ENCODE measurements at places on chromosomes 1 and 21.
A peak's percentile ranks its signal among the peaks of the same experiment; 100 is the strongest.

GRCh38 chr1:16724718-16725438 is 15.4 kb upstream of the RNU1-4 start:
- DNase-seq = no peak

DNA sequence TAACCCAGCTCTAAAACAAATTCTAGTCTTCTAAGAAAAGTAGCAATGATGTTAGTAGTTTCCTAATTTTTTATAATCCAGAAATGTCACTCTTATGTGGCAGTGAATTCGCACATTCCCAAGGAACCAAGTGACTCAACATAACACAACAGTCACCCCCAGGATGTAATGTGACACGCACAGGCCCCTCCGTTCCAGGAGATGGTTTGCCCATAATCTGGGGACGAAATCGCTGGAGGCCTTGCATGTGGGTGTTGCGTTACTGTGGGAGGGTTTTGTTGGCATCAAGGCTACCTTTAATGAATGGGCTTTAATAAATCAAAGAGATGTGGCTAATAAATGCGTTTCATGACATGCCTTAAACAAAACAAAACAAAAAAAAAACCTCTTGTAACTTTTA is 50.9 kb downstream of the EVA1C start:
- DNase-seq = no peak

- no peak for DNase-seq
Observed at GRCh38 chr1:9035226-9035625, 9.0 kb upstream of the SLC2A7 start.

- no peak for DNase-seq
Observed at GRCh38 chr1:5970610-5971273, 21.5 kb downstream of the NPHP4 start.

DNA sequence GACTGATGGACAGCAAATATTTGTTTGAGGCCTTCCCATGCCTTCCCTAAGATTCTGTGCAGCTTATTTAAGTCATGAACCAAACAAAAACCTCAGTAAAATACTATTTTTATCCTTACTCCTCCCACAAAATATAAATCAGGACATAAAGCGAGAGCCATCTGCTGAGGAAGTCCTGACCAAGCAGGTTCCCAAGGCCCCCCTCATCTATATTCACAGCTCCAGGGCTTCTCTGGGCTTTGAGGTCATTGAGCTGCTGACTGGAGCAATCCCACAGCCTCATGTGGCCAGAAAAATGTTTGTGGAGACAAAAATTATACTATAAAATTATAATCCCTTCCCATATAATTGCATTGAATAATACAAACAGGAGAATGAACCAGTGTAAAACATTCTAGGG is 846.2 kb downstream of the ADGRL2 start:
- DNase-seq = no peak

- DNase-seq = no peak
Observed at GRCh38 chr1:194495434-194495833, 1309.0 kb upstream of the B3GALT2 start.

DNA sequence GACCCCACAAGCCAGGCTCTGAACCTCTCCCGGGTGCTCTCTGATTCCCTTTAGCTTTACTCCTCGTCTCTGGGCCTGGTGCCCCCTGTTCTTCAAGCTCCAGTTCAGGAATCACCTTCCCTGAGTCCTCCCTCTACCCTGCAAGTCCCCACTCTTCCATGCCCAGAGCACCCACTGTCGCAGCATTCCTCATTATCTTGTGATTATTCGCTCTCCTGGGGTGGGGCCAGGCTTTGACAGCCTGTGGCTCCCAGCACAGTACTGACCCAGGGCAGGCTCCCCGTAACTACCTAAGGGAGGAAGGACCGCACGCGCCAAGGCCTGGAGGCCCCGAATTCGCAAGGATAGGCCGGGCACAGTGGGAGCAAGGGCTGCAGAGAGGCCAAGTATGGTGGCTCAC is 734 bp upstream of the C1orf210 start:
- no peak for DNase-seq

GRCh38 chr21:14526836-14527695 is 19.0 kb downstream of the SAMSN1 start:
- DNase-seq = no peak

DNA sequence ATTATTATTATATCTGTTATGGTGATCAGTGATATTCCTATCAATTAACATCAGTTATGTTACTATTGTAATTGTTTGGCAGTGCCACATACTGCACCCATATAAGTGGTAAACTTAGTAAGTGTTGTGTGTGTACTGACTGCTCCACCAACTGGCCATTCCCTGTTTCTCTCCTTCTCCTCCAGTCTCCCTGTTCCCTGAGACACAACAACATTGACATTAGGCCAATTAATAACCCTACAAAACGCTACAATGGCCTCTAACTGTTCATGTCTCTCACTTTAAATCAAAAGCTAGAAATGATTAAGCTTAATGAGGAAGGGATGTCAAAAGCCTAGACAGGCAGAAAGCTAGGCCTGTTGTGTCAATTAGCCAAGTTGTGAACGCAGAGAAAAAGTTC is 6.6 kb upstream of the THRAP3 start:
- DNase-seq = no peak

- DNase-seq = no peak
Observed at GRCh38 chr1:182671750-182672486, 12.5 kb downstream of the RGS8 start.

DNA sequence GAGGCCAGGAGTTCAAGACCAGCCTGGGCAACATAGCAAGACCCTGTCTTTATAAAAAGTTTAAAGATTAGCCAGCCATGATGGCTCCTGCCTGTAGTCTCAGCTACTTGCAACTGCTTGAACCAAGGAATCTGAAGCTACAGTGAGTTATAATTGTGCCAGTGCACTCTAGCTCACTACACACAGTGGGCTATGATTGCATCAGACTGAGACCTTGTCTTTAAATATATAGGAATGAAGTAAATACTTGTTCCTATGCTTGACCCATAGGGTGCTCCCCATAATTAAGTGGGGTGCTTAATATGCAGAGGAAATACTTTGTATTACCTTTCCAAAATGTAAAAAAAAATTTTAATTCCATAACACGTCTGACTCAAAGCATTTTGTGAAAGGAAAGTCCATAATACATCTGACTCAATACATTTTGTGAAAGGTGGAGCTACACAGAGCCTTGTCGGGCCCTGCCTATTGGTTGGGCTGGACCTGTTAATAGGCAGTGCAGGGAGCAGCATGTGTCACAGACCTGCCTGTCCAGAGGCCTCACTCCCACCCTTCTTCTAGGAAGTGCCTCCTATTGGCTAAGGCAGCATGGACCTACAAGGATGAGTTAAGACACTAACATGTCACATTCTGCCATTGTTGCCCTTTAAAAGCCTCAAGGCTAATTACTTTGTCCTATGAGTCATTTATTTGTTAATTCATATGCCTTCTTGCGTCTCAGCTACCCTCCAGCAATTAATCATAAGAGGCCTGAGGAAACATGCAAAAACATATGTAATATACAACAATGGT is 33.6 kb downstream of the CD58 start:
- no peak for DNase-seq

DNA sequence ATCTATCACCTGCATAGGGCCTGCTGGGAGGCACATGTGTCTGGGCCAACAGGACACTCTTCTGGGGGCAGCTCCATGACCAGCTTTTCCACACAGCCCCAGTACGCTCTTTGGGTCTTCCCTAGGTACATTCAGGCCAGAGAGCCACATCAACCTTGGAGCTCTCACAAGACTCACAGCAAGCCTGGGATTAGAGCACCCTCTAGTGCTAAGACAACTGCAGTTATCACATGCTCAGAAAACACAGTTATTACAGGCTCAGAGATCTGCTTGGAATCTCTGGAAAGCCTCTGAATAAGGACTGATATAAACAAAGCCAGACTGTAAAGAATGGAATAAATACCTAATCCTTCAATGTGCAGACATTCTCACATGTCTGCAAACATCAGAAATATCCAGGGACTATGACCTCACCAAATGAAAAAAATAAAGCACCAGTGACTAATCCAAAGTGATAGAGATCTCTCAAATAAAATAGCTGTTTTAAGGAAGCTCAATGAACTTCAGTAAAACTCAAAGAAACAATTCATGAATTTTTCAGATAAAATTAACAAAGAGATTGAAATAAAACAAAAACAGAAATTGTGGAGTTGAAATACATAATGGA is 563.9 kb upstream of the NR5A2 start:
- DNase-seq = peak; percentile 20

DNA sequence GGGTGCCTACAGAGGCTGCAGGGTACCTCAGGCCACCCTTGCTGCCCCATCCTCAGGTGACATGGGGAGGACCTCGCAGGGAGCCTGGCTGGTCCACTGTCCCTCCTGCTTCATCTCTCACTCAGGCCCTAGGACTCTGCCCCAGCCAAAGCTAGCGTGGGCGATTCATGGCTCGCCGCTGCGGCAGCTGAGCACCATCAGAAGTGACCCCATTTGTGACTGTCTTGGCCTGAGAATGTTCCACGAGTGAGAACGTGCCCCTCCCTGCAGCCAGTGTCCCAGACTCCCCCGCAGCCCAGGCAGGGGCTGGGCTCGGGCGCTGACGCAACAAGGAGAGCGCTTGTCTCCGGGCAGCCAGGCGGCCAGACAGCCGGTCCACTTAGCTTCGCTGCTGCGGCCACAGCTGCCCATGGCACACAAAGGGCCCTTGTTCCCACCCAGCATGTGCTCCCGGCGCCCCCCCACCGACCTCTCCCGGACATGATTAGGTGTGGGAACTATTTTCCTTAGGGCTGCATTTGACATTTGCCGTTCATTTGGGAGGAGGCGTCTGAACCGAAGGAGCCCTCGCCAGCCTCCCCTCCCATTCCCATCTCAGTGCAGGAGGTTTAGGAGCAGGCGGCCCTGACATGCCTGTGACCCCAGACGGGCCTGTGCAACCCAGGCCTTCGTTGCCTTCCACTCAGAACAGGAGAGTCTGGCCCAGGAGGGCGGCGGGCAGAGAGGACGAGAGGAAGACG is 19.3 kb upstream of the POFUT2 start:
- peak; percentile 94 for DNase-seq

DNA sequence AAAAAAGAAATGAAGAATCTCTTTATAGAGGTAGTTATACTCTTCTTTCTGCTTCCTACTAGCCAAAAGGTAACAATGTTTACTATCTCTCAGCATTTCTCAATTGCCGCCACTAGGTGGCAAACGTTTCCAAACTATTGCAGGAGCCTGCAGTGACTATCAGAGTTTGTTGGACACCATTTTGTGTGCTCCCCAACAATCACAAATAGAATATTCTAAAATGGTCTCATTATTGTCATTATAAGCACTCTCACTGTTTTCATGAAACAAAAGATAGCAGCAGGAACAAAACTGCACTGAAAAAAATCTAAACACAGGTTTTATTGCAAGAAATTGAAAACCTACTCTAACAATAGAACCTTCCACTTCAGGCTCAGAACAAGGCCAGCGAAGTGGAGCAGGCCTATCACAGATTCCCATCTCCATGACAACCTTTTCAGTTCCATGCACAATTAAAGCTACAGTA is 83.9 kb upstream of the PLPPR4 start:
- DNase-seq = peak; percentile 92

DNA sequence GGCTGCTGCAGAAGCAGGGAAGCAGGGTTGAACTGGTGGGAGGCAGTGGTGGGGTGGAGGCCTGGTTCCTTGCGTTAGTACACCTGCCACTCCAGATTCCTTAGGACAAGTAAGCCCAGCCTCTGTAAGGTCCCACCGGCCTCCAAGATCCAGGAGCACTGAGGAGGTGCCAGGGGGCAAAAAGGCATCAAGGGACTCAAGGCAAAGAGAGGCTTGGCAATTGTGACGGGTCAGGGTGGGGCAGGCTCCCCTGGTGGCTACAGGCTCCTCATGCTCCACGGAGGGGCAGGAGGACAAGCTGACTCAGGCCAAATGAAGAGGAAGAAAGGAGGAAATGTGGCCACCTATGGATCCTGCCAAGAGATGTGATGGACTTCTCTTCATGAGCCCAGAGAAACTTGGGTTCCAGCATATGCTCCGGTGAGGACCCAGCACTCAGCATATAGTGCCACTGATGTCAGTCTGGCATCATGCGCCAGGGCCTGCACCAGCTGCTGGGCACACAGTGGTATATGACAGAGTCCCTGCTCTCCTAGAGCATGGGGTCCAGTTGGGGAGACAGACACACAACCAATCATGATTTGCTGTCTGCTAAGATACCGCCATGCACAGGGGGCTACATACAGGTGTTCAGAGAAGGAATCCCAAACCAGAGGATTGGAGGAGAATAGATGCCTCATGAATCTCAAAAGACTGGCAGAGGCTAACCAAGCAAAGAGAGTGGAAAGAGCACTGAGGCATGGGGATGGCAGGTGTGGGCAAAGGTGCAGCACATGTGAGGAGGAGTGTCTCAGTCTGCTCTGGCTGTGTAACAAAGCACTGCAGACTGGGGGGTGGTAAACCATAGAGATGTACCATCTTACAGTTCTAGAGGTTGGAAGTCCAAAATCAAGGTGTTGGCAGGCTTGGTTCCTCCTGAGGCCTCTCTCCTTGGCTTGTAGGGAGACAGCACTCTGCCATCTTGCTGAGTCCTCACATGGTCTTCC is 249.7 kb downstream of the RHOU start:
- no peak for DNase-seq

GRCh38 chr1:45512641-45513054 is 9.0 kb downstream of the PRDX1 start:
- DNase-seq = peak; percentile 51

- DNase-seq = peak; percentile 49
Observed at GRCh38 chr1:7516341-7516740, 254.8 kb upstream of the VAMP3 start.

GRCh38 chr1:234598974-234599616 is 10.9 kb downstream of the IRF2BP2 start:
- peak; percentile 25 for DNase-seq

DNA sequence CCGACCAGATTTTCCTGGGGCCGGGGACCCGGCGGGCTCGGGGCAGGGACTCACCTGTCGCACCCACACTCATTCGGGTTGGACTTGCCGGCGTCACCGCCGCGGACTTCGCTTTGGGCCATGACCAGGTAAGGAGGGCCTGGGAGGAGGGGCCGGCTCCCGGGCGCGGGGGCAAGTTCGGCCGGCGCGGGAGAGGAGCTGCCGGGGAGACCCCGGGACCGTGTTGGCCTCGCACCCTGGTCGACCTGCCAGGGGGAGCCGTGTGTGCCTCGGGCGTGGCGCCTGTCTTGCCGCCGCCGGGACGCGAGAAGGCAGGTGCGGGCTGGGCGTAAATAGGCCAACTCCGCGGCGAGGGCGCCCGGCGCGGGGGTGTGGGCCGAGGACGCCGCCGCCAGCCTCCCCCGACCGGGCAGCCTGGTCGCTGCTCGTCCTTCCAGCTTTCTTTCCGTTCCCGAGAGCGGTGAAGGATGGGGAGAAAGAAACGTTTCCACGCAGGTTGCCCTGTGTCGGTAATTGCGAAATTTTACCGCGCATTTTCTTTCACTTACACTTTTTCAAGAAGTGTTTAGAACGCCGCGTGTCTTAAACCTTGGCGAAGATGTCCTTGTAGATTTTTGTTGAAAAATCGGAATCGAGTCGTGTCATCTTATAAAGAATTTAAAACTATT is 558 bp downstream of the USP1 start:
- peak; percentile 28 for DNase-seq

- DNase-seq = no peak
Observed at GRCh38 chr21:31688603-31689368, 29.3 kb downstream of the SOD1 start.

DNA sequence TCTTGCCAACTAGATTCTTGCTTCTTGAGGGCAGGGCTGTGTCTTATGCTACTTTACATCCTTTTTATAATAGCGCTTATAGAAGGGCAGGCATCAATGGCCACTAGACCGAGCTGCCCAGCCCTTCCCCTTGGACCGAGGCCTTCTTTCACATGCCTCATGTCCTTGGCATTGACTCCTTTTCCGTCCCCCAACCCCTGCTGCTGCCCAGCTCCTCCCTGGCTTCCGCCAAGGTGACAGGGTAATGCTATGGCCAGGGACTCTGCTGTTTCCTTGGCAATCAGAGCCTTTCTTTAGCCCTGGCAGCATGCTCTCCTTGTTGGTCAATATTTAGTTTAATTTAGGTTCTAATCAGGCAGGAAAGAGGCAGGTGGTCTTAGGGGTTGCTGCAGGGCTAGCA is 48.2 kb downstream of the DDX20 start:
- no peak for DNase-seq

All from lung (tissue), 17 donors.